M059J (cell line): ENCODE measurements at places on chromosomes 5 and 9.

- DNase-seq, result no peak
Observed at GRCh38 chr9:21964925-21965385, 29.2 kb downstream of the CDKN2A start.

DNA sequence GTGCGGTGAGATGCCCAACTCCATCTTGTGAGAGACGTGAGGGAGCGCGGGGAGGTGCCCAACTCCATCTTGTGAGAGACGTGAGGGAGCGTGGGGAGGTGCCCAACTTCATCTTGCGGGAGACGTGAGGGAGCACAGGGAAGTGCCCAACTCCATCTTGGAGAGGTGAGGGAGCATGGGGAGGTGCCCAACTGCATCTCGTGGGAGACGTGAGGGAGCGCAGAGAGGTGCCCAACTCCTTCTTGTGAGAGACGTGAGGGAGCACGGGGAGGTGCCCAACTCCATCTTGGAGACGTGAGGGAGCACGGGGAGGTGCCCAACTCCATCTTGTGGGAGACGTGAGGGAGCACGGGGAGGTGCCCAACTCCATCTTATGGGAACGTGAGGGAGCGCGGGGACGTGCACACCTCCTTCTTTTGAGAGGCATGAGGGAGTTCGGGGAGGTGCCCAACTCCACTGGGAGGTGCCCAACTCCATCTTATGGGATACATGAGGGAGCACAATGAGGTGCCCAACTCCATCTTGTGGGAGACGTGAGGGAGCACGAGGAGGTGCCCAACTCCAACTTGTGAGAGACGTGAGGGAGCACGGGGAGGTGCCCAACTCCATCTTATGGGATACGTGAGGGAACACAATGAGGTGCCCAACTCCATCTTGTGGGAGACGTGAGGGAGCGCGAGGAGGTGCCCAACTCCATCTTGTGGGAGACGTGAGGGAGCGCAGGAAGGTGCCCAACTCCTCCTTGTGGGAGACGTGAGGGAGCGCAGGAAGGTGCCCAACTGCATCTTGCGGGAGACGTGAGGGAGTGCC is 235.4 kb downstream of the CACNA1B start:
- DNase-seq, result no peak

- no peak for DNase-seq
Observed at GRCh38 chr5:107598958-107599357, 71.8 kb downstream of the EFNA5 start.

DNA sequence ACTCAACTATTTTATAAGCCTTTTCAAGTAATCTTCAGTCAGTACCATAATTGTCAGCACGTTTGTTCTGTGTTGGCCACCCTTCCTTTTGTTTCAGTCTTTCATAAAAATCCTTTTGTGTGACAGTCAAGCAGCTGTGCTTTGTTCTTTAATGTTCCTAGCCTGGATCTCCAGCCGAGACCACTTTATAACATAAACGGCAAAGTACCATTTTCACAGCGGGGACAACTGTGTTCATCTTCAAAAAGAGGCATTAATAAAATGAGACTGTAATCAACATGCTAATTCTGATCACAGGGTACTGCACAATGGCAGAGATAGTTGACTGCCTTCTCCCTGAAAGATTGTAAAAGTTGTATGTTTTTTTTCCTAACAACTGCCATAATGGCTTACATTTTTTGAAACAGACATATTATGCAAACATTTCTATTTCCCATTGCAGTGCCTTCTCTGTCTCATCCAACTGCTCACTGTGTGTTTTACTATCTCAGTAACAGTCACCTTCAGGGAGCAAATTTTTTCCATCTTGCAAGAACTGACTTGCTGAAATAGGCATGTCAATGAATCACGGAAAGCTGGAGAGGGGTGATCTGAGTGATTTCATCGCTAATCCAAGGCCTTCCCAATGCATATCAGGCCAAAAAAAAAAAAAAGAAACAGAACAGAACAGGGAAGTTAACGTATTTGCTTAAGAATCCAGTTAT is 828.5 kb upstream of the DMAC1 start:
- no peak for DNase-seq

DNA sequence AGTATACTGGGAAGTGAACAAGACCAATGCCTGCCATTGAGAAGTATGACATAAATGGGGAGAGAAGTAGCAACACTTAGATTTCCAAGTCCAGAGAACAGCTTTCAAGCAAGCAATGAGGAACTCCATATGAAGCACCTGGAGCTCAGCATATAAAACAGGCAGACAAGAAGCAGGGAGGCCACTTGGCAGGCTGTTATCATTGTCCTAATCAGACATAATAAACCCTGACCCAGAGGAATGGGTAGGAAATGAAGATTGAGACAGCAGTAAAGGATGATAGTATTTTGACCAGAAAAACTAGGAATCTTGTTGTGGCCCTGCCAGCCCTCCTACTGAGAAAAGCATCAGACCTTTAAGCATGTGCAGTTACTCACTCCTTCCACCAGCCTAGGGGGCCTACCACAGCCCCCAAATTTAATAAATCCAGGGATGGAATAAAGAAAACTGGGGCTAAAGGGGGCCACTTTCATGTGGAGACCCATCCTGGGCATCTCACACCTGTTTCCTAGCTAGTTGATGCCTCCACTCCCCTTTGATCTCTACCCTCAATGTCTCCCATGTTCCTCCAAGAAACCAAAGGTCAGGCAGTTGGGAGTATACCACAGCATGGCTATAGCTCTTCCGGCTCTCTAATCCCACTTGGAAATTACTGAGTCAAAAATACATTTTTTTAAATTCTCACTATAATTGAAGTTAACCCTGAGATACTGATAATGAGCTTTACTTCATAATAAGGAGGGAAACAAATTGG is 135.1 kb downstream of the SIL1 start:
- no peak for DNase-seq

- DNase-seq, result peak; percentile 14
Observed at GRCh38 chr5:54254482-54255198, 55.7 kb downstream of the ARL15 start.

- no peak for DNase-seq
Observed at GRCh38 chr5:50863534-50864170, 197.2 kb downstream of the PARP8 start.

DNA sequence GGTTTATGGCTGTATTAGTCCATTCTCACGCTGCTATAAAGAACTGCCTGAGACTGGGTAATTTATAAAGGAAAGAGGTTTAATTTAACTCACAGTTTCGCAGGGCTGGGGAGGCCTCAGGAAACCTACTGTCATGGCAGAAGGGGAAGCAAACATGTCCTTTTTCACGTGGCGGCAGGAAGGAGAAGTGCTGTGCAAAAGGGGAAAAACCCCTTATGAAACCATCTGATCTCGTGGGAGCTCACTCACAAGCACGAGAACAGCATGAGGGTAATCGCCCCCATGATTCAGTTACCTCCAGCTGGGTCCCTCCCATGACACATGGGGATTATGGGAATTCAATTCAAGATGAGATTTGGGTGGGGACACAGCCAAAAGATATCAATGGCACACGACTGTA is 13.9 kb downstream of the LRRC70 start:
- no peak for DNase-seq

- DNase-seq, result no peak
Observed at GRCh38 chr9:105219291-105219805, 25.1 kb upstream of the SLC44A1 start.

- DNase-seq, result no peak
Observed at GRCh38 chr5:67300326-67300725, 103.7 kb upstream of the CD180 start.

DNA sequence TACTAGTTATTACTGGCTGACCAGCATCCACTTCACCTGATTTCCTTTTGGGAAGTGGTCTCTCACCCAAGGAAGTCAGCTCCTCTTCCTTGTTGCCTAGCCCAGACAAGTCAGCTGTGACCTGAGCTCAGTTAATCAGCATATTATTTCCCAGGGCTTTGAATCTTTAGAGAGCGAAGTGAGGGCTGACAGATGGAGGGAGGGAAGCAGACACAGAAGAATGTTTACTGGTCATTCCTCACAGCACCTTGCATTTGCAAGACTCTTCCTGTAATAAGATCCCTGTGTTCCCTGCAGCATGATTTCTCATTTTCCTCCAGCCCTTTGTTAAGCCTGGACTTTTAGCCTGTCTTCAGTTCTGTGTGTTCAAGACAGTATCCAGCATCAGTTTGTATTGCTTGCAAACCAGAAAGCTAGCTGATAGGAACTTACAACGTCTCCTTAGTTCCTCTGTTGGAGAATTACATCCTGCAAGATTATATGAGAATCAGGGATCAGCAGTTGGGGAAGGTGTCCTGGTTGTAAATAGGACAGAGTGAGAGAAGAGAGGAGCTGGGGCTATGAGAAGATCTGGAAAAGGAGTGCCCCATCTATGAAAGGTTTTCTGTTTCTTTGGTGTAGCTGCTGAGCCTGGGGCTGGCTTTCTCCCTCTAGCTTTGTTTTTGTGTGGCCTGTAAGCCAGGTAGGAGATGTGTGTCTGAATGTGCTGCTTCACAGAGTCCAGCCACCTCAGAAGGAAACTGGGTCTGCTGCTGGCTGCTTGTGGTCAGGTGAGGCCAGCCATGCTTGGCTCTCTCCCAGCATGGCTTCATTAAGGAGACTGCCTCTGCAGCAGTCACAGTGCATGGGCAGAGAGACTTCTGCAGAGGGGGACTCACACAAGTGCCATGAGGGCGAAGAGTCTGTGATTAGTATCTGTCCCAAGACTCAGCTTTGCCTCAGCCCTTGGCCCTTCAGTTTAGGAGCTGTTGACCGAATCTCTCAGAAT is 50.3 kb downstream of the MAN2A1 start:
- DNase-seq, result peak; percentile 76

- DNase-seq, result peak; percentile 88
Observed at GRCh38 chr5:141488591-141489561, at the start of gene PCDHGC5. Gene PCDHGC5 (plus strand): TSS chr5:141489081. CDS start chr5:141489241, 160 bp downstream.

DNA sequence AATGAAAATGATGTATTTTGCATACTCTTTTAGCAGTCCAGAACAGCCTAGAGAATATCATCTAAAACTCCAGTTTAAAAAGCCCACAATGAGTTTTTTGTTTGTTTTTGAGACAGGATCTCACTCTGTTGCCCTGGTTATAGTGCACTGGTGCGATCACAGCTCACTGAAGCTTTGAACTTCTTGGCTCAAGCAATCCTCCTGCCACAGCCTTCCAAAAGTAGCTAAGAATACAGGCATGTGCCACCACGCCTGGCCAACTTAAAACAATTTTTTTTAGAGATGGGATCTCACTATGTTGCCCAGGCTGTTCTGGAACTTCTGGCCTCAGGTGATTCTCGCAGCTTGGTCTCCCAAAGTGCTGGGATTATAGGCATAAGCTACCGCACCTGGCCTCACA is 175.7 kb downstream of the FBN2 start:
- no peak for DNase-seq

DNA sequence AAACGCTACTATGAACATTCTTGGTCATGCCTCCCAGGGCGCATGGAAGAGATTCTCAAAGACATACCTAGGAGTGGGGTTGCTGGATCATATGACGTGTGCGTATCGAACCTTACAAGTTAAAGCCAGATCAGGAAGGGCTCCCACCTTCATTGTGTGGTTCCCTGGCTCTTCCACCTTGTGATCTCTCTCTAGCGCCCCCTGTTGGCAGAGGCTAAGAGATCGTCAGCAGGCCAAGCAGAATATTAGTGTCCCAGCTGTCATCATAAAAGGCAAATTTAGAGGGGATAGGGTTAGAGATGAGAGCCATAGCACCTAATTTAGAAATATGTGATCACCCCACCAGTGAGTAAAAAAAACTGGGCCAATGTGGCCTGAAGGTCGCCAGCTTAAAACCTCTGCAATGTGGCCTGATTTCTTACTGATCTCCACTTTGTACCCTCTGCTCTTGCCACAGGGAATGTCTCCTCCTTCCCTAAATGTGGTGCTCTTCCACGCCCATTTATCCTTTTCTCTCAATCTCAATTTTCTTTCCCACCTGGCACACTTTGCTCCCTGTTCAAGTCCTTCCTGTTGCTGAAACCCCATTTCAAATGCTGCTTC is 91.7 kb upstream of the SHB start:
- DNase-seq, result peak; percentile 54

DNA sequence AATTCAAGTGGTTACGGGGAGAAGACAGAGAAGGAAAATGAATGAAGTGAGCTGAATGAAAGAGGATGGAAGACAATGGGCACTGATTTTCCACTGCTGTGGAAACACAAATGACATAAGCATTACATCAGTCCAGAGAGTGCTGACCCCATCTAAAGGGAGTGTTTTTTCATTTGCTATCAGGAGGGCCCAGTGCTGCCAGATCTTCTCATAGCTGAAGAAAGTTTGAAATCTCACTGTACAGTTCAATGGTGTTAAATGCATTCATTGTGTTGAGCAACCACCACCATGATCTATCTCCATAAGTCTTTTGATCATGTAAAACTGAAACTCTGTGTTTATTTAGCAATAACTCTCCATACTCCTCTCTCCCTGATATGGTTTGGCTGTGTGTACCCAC is 41.5 kb upstream of the STARD4 start:
- DNase-seq, result no peak
